ENCODE measurements at places on chromosomes 4 and X. TPM values are rescaled to one million over a fixed set of nuclear protein-coding genes. Genes with fewer than 3 reads are reported as not detected.

- no peaks in the 10 kb centered on the region for H3K36me3 ChIP-seq
- H3K4me1 ChIP-seq, result no peaks in the 10 kb centered on the region
- no peak overlapping the region for H3K4me3 ChIP-seq
- no peaks in the 10 kb centered on the region for H3K27me3 ChIP-seq
These were observed 126.9 kb downstream of the RNF150 start for GRCh38 chr4:141006242-141006802.

VCX3A gene
- total RNA-seq, result not detected

- no peak overlapping the region for H3K4me3 ChIP-seq
- H3K27me3 ChIP-seq, result no peaks in the 10 kb centered on the region
- DNase-seq, result no peak
These were observed 121.8 kb upstream of the EDA2R start for GRCh38 chrX:66760651-66761050.

- H3K27me3 ChIP-seq, result no peaks in the 10 kb centered on the region
- H3K4me3 ChIP-seq, result no peak overlapping the region
- H3K4me1 ChIP-seq, result no peaks in the 10 kb centered on the region
- no peak for DNase-seq
- H3K36me3 ChIP-seq, result no peaks in the 10 kb centered on the region
- H3K27ac ChIP-seq, result no peak overlapping the region
These were observed 69.3 kb upstream of the CCDC160 start for GRCh38 chrX:134167591-134168203.

GRCh38 chr4:19850909-19851308 lies 400.8 kb upstream of the SLIT2 start:
- H3K4me1 ChIP-seq, result no peaks in the 10 kb centered on the region
- no peak overlapping the region for H3K4me3 ChIP-seq

- H3K4me1 ChIP-seq, result no peaks in the 10 kb centered on the region
- H3K27me3 ChIP-seq, result no peaks in the 10 kb centered on the region
- DNase-seq, result no peak
These were observed 17.0 kb downstream of the PRKG2 start for GRCh38 chr4:81197864-81198524.

GPRASP1 gene
- total RNA-seq, result 2.4 TPM

BRS3 gene
- total RNA-seq, result not detected

MAGEA8 gene
- not detected for total RNA-seq

DNA sequence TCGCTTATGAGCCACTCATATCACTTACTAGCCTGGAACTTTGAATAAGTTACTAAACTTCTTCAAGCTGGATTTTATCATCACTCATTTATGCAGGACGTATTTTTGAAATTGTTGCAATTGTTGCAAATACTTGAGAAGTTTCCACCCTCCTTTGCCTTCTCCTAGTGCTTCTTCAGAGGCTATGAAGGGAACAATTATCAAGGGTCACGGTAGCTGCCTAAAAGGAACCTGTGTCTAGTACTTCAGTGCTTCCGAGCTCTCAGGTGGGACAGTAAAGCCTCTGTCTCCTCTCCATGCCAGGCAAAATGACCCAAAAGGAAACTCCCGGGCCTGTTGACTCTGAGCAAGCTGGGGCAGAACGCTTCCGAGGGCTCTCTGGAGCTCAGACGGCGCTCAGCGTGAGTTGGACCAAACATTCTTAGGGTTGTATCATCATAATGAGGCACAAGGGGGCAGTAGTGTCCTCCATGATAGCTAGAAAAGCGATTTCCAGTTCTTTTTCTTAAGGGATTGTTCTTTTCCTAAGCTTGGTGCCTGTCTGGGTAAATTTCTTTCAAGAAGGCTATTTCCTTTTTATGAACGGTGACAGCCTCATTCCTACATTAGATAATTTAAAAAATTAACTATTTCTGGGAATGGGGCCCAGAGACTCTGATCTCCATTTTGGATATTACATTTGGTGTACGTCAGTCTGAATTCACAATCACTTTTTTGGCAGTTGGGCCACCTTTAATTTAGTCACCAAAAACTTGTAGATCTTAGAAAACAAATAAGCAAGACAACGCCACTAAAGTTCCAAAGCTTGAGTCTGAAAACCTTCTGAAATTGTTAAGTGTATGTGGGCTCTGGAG lies 73.1 kb downstream of the PACRGL start:
- no peak overlapping the region for H3K4me3 ChIP-seq
- H3K4me1 ChIP-seq, result no peaks in the 10 kb centered on the region
- no peaks in the 10 kb centered on the region for H3K36me3 ChIP-seq
- no peak overlapping the region for H3K27ac ChIP-seq
- H3K27me3 ChIP-seq, result no peaks in the 10 kb centered on the region

DNA sequence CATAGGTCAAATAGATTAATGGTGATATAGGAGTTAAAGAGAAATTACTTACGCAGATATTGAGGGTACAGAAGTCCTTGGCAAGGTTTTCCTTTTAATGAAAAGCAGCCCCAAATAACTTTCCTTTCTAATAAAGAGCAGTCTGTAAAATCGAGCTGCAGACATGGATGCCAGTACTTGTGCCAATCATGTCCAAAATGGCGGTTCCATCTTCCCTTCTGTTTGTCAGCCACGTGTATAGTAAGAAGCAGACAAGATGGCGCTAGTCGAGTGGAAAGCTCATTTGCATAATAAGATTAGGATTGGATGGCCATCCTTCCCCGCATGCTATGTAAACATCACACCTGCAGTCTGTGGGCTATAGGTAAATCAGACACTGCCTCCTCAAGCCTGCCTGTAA lies 68.5 kb downstream of the FGFBP1 start:
- H3K27me3 ChIP-seq, result no peaks in the 10 kb centered on the region
- no peak overlapping the region for H3K4me3 ChIP-seq
- no peak overlapping the region for H3K27ac ChIP-seq
- no peak for DNase-seq
- no peaks in the 10 kb centered on the region for H3K36me3 ChIP-seq

DNA sequence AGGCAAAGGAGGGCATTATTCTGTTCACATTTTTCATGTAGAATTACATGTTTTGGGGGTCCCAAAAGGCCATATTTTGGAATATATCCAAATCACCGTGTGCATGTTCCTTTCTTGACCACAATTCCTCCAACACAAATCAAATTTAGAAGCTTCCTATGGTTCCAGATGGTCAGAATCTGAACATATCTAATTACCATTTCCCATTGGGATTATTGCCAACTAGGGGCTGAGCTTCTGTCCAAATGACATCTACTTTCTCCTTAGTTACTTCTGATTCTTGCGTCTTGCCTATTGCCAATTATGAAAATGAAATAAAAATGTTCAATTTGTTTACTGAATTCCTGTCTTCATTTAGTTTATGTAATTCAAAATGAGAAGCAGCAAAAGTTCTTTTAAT lies 163.7 kb downstream of the CPE start:
- no peak overlapping the region for H3K27ac ChIP-seq
- no peaks in the 10 kb centered on the region for H3K27me3 ChIP-seq

- DNase-seq, result no peak
- H3K36me3 ChIP-seq, result no peaks in the 10 kb centered on the region
- H3K27me3 ChIP-seq, result no peaks in the 10 kb centered on the region
- H3K27ac ChIP-seq, result no peak overlapping the region
- H3K4me3 ChIP-seq, result no peak overlapping the region
These were observed 493.0 kb downstream of the ZIC3 start for GRCh38 chrX:138058931-138059330.

MAN2B2 gene
- total RNA-seq, result 17.3 TPM

PAGE2 gene
- total RNA-seq, result not detected

PNMA6A gene
- not detected for total RNA-seq

- H3K27me3 ChIP-seq, result no peaks in the 10 kb centered on the region
- no peaks in the 10 kb centered on the region for H3K36me3 ChIP-seq
These were observed 15.5 kb downstream of the NKX3-2 start for GRCh38 chr4:13528821-13529127.

PRRG3 gene
- total RNA-seq, result not detected

HSPA4L gene
- 3.6 TPM for total RNA-seq

DKK2 gene
- total RNA-seq, result not detected

EFNB1 gene
- total RNA-seq, result 5.7 TPM

STBD1 gene
- total RNA-seq, result 3.8 TPM

TLR6 gene
- total RNA-seq, result not detected

DNA sequence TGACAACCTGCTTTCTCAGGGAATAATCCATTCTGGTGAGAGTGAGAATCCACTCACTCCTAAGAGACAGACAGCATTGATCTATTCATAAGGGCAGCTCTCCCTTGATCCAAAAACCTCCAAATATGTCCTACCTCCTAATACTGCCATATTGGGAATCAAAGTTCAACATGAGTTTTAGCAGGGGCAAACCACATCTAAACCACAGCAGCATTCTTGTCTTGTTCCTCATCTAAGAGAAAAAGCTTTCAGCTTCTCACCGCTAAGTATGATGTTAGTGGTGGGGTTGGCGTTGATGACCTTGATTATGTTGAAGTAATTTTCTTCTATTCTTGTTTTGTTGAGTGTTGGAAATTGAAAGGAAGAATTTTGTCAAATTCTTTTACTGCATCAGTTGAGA lies 69.6 kb downstream of the SERTM2 start:
- no peaks in the 10 kb centered on the region for H3K27me3 ChIP-seq
- no peaks in the 10 kb centered on the region for H3K4me1 ChIP-seq
- no peaks in the 10 kb centered on the region for H3K36me3 ChIP-seq

DNA sequence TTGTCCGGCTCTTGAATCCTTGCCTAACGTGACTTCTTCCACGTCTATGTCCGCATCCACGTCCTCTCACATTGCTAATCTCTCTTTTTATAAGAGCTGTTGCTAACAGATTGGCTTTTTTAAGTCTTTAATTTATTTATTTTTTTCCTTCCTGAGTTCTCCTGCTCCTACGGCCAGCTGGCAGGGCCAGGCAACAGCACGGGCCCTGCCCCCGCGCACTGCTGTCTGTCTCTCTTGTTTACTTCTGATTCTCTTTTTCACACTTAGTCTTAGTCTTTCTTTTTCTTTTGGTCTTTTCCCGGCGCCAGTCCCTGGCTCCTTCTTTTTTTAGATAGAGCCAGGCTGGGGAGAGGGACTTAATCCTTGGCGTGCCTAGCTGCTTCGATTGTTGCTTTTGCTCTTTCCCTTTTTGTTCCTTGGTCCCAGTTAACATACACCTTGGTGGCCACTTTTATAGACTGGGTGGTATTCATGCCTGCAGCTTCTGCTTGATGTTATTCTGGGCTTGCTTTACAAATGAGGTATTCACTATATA lies 53.2 kb upstream of the RBMX start:
- H3K27ac ChIP-seq, result no peak overlapping the region
- no peak overlapping the region for H3K4me3 ChIP-seq
- no peaks in the 10 kb centered on the region for H3K27me3 ChIP-seq
- H3K4me1 ChIP-seq, result no peaks in the 10 kb centered on the region
- H3K36me3 ChIP-seq, result no peaks in the 10 kb centered on the region

ZCCHC18 gene
- 0.95 TPM for total RNA-seq

DNA sequence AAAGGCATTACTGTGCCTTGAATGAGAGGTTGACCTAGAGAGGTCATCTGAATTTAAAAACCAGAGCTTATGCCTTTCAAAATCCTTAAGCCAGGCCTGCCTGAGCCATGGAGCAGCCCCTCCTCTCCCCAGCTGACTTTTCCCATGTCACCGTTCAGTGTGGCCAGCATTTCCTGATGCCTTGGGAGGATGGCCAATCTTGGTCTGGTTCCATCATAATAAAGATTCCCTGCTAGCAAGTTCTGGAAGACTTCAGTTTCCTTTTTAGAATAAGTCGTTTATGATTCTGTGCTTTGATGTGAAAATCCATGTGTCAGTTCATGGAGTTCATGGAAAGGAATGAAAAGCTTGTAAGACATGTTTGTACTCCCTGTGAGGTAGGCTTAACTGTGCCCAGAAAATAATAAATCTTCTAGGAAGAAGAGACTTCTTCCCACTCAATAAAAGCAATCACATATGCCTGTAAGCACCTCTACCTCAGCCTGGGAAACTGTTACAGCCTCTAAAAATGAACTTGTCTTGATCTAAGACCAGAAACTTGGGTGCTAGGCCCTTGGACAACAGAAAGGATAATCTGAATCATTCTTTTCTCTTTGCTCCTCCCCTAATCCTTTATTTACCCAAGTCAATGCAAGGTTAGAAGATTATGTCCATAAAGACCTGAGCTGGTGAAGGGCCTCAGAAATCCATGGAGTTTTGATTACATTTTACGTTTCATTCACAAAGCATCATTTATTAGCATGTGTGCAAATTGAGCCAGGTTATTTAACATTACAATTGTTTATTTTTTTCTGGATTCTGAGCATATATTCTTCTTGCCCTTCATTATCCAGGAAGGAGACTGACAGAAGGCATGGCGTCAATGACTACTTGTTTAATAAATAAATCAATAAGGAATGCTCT lies 84.0 kb upstream of the TBC1D9 start:
- no peak overlapping the region for H3K4me3 ChIP-seq
- H3K27ac ChIP-seq, result no peak overlapping the region
- 0 out of 2 replicates have a peak, but pooled peaks cover 10% of the 10 kb centered on the region for H3K4me1 ChIP-seq

DNA sequence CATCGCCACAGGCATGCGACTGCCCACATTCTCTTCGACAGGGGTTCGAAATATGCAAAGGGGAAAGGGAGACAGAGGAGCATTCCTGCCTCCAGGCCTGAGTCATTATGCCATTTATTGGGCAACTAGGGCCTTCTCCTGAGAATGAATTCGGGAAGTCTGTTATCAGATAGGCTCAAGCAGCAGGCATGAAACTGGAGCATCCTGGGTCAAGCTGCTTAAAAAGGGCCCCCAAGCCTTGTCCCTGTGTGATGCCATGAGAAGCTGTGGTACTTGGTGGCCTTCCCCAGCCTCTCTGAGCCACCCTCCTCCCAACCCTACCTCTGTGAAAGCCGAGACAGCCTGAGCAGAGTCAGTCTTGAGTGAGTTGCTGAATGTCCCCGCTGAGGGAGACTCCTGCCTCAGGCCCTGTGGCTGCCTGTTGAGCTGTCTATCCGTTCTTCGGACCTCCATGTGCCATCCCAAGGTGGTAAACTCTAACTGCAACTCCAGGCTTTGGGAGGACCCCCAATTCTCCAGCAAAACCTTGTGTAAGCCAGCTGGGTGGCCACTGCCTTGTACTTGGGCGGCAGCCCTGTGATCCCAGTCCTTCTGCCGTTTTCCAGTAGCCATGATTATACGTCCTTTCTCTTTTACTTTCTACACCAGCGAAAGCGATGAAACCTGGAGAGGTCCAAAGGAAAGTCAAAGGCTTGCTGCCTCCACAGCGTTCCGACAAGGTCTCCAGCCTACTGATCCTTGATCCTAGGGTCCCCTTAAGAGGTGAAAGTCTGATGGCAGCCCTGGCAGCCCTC lies 37.7 kb downstream of the NBDY start:
- no peaks in the 10 kb centered on the region for H3K27me3 ChIP-seq
- H3K4me1 ChIP-seq, result no peaks in the 10 kb centered on the region
- no peaks in the 10 kb centered on the region for H3K36me3 ChIP-seq
- H3K4me3 ChIP-seq, result no peak overlapping the region

GRCh38 chrX:40063555-40063954 lies 34.2 kb downstream of the BCOR start:
- no peaks in the 10 kb centered on the region for H3K27me3 ChIP-seq
- DNase-seq, result no peak
- H3K27ac ChIP-seq, result no peak overlapping the region
- H3K4me1 ChIP-seq, result no peaks in the 10 kb centered on the region
- no peak overlapping the region for H3K4me3 ChIP-seq

ASB12 gene
- total RNA-seq, result not detected

GRCh38 chrX:119189595-119189994 lies 46.5 kb upstream of the PGRMC1 start:
- H3K4me3 ChIP-seq, result no peak overlapping the region
- no peak for DNase-seq
- no peaks in the 10 kb centered on the region for H3K27me3 ChIP-seq
- H3K4me1 ChIP-seq, result no peaks in the 10 kb centered on the region
- no peak overlapping the region for H3K27ac ChIP-seq

All from Caco-2 (cell line).